H1 (cell line): ENCODE measurements at places on chromosomes 2 and 18. TPM values are rescaled to one million over a fixed set of nuclear protein-coding genes. Genes with fewer than 3 reads are reported as not detected.

DNA sequence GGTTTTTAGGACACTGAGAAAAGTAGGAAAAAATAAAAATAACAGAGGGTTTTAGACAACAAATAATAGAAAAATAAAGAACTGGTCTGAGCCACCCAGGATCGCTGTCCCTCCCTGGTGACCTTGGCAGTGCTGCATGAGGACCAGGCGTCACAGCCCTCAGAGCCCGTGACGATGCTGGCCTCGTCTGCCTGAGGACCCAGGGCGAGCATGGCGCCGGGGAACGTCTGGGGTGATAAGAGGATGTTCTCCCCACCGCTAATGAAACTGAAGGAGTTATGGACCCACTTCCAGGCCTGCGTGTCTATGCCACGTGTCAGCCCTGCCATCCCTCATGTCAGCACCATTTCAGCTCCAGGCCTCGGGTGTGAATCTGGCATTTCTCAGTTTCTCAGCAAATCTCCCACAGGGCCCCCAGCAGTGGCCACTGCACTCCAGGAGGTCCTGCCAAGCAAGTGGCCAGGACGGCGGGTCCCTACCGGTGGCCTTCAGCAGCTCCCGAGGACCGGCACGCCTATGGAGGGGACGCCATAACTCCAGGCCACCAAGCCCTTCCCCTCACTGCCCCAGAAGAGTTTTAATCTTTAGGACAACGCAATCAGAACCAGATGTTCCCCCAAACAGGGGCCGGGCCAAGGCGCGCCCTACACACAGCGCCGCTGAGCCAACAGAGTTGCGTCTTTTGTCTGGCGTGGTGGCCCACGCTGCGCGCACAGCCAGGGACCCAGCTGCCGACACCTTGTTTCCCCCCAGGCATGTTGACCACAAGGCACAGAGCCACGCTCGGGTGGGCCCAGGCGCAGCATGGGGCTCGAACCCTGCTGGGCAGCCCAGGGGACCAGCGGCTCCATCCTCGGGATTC is 179.7 kb downstream of the TWIST2 start:
- H3K4me3 ChIP-seq: no peak overlapping the region
- no peaks in the 10 kb centered on the region for H3K27me3 ChIP-seq
- H3K36me3 ChIP-seq: no peaks in the 10 kb centered on the region
- H3K4me1 ChIP-seq: no peaks in the 10 kb centered on the region

- H3K27me3 ChIP-seq: no peaks in the 10 kb centered on the region
- H3K27ac ChIP-seq: no peak overlapping the region
- peaks cover 19% of the 10 kb centered on the region for H3K36me3 ChIP-seq
- H3K4me3 ChIP-seq: no peak overlapping the region
These were observed 89.8 kb downstream of the PRPF40A start for GRCh38 chr2:152627351-152627957.

GRCh38 chr18:56873441-56874140 is 222.4 kb downstream of the WDR7 start:
- no peaks in the 10 kb centered on the region for H3K36me3 ChIP-seq
- H3K27ac ChIP-seq: peak overlapping the region; percentile 48
- peaks cover 4% of the 10 kb centered on the region for H3K4me1 ChIP-seq
- peak overlapping the region; percentile 2; the same call in 1 of the 2 replicates for H3K4me3 ChIP-seq
- DNase-seq: no peak

DNA sequence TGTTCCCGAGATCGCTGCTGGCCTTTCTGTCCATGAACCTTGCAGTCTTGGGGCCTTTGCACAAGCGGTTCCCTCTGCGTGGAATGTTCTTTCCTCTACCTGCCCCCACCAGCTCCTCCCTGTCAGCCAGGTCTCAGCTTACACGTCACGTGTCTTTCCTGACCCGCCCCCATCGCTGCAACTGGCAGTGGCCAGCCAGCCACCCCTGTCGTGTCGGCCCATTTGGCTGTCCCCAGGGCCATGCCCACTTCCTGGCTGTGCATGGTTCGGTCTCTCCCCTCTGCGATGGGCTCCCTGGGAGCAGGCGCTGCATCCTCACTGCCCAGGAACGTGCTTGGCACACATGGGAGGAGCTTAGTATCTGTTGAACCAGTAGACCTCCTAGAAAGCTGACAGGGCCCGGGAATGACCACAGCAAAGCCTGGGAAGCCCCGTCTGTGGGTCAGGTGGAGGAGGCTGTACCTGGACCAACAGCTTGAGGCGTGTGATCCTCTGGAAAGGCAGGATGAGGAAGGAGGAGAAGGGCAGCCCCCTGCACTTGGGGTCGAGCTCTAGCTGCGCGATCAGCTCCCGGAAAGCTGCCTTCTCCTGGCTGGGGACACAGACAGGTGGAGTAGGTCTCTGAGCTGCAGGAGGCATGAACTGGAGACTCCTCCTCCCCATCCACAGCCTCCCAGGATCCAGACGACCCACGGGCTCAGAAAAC is 21.0 kb downstream of the SNORC start:
- no peaks in the 10 kb centered on the region for H3K27me3 ChIP-seq
- peak overlapping the region; percentile 34; the same call in 1 of the 2 replicates for H3K4me3 ChIP-seq
- no peak overlapping the region for H3K27ac ChIP-seq
- no peaks in the 10 kb centered on the region for H3K36me3 ChIP-seq
- H3K4me1 ChIP-seq: peaks cover 7% of the 10 kb centered on the region
- DNase-seq: peak; percentile 82

DNA sequence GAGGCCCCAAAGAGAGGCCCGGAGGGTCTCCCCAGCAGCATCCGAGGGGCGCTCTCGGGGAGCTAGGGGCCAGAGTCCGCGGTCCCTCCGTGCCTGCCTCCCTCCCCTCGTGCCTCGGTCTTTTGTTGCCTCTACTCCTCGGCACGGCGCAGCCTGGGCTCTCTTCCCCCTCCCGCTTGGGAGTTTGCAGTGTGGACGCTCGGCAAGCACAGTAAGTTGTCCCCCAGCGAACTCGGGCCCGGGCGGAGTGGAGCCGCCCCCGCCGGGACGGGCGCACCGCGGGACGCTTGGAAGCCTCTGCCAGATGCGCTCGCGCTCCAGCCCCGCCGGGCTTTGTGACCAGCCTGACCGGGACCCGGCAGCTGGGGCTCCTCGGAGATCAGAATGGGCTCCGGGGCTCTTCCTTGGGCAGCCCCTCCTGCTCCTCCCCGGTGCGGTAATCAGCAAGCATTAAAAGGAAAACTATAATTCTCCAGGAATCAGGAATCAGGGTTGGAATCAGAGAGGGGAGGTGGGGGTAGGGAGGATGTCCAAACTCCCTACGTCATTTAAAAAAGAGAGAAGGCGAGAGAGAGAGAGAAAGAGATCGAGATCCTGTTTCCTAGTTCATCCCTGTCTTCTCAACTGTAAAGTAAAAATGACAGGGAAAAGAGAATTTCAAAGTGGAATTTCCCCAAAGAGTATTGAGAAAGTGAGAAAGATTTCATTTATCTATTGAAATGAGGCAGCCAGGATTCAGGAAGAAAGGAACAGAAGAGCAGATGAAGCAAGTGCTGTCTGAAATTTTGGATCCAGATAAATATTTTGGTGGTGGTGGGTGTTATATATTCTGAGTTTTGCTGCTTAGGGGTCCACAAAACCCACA is 786 bp upstream of the TMEM200C start:
- no peaks in the 10 kb centered on the region for H3K36me3 ChIP-seq
- peak overlapping the region; percentile 74 for H3K4me3 ChIP-seq
- peak overlapping the region; percentile 83 for H3K27ac ChIP-seq
- no peak for DNase-seq

DNA sequence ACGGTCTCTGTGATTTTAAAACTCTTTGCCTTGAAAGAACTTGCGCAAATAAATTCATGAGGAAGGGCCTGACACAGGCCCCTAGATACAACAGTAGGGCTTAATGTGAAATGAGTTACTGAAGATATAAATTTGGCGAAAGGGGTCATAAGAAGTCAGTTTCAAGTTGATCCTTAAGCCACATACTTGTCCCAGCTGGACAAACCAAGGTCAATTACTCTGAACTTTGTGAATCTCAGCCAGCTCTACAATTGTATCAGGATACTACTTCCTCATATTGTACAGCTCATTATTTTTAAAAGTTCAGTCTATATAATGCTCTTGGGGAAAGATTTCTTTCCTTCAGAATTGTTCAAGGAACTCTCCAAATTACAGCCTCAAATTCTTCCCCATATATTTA is 432.8 kb downstream of the METTL4 start:
- H3K36me3 ChIP-seq: no peaks in the 10 kb centered on the region
- no peak for DNase-seq
- no peaks in the 10 kb centered on the region for H3K27me3 ChIP-seq
- no peaks in the 10 kb centered on the region for H3K4me1 ChIP-seq
- H3K27ac ChIP-seq: no peak overlapping the region

DNA sequence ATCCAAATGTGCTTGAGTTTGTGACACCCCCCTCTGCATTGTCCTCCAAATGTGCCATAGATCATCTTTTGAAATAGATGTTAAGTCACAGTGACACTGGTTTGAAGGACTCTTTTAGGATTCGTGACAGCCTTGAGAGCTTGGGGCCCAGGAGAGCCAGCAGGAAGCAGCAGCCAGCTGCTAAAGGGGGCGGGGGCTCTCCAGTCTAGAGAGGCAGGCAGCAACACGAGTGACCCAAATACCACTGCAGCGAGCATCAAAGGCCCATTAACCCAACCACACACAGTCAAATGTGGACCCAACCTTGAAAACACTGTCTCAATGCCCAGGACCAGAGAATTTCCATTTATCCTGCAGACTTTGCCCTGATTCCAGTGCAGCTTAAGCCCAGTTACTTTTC is 75.6 kb downstream of the ZBTB7C start:
- no peaks in the 10 kb centered on the region for H3K27me3 ChIP-seq
- H3K27ac ChIP-seq: no peak overlapping the region
- no peak overlapping the region for H3K4me3 ChIP-seq
- DNase-seq: no peak
- H3K36me3 ChIP-seq: no peaks in the 10 kb centered on the region

- no peak overlapping the region; the same call in 1 of the 2 replicates for H3K27ac ChIP-seq
- no peaks in the 10 kb centered on the region for H3K27me3 ChIP-seq
- H3K4me1 ChIP-seq: no peaks in the 10 kb centered on the region
- DNase-seq: no peak
- H3K4me3 ChIP-seq: no peak overlapping the region
- H3K36me3 ChIP-seq: no peaks in the 10 kb centered on the region
These were observed 74.6 kb downstream of the CPS1 start for GRCh38 chr2:210630873-210631560.

DNA sequence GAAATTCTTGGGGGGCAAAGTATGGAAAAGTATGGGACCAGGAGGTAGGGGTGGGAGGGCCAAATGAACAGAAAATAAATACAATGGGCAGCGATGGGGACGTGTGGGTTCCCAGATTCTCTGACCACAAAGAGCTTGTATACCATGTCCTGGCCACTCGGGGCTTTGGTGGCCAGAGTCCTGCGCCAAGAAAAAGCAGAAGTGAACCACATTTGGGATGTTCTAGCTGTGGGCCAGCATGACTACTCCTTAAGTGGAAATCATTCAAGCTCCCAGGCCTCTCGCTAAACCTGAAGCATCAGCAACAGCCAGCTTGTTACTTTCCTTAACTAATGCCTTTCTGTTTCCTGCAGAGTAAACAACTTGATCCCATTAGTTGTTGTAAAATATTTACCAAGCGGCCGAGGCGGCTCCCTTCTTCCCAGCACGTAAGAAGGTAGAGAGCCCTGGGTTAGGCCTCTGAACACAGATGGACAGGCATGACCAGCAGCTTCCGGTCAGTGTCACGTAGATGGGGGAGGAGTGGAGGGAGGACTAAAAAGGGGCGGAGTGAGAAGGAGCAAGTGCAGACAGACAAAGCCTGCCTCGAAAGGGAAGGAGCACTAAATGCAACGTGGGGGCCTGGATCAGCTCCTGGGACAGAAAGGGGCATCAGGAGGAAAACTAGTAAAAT is 88.2 kb downstream of the GALNT14 start:
- no peak overlapping the region for H3K4me3 ChIP-seq
- no peak for DNase-seq
- H3K36me3 ChIP-seq: no peaks in the 10 kb centered on the region
- H3K27me3 ChIP-seq: no peaks in the 10 kb centered on the region

DNA sequence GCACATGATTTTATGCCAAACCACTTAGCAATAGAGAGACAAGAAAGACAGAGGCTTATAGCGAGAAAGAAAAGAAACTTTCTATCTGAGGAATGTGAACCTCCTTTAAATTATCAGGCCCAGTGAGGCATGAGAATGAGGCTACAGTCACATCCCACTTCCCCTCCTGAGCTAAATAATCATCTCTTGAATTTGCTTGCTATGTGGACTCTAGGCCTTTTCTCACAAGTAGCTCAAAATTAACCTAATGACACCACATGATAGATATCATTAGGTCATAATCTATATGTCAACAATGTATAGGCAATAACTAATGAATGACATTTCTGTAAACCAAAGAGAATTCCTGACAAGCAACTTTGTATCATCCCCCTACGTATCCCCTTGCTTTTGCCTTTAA is 301.5 kb upstream of the MGAT5 start:
- H3K4me1 ChIP-seq: no peaks in the 10 kb centered on the region
- no peaks in the 10 kb centered on the region for H3K27me3 ChIP-seq
- no peak for DNase-seq
- H3K27ac ChIP-seq: no peak overlapping the region

DNA sequence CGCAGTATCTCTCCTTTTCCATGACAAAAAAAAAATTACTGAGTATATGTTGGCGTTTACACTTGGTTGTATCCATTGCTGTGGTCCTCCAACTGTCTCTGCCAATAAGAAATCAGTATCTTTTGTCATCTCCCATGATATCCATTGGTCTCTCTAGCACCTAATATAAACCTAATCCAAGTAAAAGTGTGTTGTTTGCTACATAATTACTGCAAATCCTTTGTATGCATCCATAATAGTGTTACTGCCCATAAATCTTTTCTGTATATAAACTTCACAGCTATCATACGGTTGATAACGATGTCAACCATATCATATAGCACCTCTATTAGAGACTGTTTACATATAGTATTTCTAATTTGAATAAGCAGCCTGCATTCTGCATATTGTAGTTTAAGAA is 226.9 kb downstream of the AGPS start:
- H3K4me1 ChIP-seq: no peaks in the 10 kb centered on the region
- no peaks in the 10 kb centered on the region for H3K27me3 ChIP-seq
- no peak for DNase-seq
- H3K36me3 ChIP-seq: no peaks in the 10 kb centered on the region

DNA sequence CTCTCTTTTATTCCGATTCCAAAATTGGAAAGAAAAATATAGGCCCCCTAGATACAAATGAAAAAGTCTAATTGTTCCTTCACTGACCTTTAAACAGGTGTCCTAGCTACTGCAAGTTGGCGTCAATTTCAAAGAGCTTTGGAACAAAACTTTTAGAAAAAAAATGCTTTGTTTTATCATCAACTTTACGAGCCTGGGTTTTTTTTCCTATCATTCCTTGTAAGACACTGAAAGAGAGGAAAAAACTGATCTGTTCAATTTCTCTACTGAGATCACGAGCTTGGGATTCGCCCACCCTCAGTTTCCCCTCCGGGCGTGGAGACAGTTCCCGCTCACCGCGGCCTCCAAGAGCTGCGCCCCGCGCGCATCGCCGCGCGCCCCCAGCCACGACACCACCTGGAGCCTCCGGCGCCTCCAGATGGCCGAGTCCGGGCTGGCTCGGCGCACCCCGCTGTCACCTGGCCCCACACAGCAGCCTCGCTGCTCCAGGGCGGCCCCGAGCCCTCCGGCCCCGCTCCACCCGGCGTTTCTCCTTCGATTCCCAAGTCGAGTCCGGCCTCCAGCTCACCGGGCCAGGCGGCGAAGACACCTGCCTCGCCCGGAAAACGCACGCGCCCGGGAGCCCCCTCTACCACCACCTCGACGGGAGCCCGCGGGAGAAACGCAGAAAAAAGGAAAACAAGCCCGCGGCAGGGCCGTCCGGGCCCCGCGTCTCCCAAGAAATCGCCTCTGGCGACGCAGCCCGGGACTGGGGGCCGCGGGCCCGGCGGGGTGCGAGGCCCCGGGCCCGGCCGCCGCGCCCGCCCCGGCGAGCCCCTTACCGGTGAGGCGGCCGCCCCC is 656 bp downstream of the TBC1D8 start:
- DNase-seq: peak; percentile 77
- H3K27ac ChIP-seq: no peak overlapping the region
- H3K27me3 ChIP-seq: no peaks in the 10 kb centered on the region
- H3K36me3 ChIP-seq: no peaks in the 10 kb centered on the region
- peak overlapping the region; percentile 51 for H3K4me3 ChIP-seq
- H3K4me1 ChIP-seq: peaks cover 12% of the 10 kb centered on the region

Gene C1QL2
- total RNA-seq: 0.88 and 1.1 TPM in 2 replicates
